ENCODE measurements at places on chromosomes 6 and 20.

DNA sequence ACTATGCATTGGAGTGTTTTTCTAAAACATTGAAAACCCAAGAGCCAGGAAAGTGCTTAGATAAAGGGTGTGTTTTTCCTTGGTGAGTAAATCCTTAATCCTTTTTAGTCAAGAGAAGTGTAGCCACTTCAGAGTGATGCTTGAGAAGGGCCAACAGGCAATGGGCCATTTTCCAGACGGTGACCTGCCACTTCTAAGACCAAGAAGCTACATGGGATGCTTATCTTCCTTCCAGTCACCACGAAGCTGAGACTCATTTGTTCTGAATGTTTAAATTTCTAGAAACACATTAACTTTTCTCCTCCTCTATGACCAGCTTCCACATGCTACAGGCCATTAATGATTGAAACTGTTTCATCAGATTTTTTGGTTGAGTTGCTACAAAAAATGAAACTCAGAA is 34.4 kb upstream of the NHSL1 start:
- DNase-seq, result no peak

GRCh38 chr20:31860390-31861134 is 9.8 kb downstream of the DUSP15 start:
- no peak for DNase-seq

- no peak for DNase-seq
These were observed 170.2 kb upstream of the PTCHD4 start for GRCh38 chr6:48281217-48281616.

GRCh38 chr6:71048320-71049164 is 91.7 kb upstream of the B3GAT2 start:
- DNase-seq, result no peak

- DNase-seq, result no peak
These were observed 104.3 kb downstream of the RNF144B start for GRCh38 chr6:18491308-18492045.

GRCh38 chr20:8152183-8152582 is 20.1 kb downstream of the PLCB1 start:
- DNase-seq, result no peak

Measured in cerebellar nuclear complex (tissue), 1 donor.